Muscle of arm (tissue), 14 donors: ENCODE measurements at places on chromosomes 12 and 14.
A peak's percentile ranks its signal among the peaks of the same experiment; 100 is the strongest.

- peak; percentile 82 for DNase-seq
These were observed at the start of gene PRKD1 for GRCh38 chr14:29927376-29928116. Gene PRKD1, minus strand, starts transcription at chr14:29927847.

GRCh38 chr12:22658214-22658613 is 33.2 kb downstream of the ETNK1 start:
- DNase-seq = no peak

DNA sequence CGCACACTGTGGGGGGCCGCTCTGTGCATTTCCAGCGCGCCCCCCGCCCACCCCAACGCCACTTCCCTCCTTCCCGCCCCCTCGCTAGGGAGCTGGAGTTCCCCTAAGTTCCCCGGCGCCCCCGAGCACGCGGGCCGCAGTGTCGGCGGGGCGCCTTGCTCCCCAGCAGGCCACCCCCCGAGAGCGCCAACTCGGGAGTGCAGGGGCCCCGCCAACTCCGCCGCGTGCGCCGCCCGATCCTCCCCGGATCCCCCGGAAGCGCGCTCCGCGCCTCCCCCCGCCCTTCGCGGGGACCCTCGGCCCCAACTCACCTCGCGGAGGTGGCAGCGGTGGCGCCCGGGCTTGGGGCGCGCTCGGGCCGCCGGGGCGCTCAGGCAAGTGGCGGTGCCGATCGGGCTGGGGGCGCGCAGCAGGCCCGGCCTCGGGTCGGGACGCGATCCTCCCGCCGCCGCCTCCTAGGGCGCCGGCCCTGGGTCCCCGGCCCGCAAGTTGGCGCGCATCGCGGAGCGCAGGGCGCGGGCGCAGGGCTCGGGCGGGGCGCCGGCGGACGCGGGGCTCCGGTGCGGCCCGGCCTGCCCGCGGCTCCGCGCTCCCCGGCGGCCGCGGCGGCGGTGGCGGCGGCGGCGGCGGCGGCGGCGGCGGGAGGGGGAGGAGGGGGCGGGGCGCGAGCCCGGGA is at the start of gene NCOR2:
TSS of gene NCOR2 (minus strand) at position 616 of the 676 bp plus-strand sequence. CDS start 72,361 bp downstream, outside the sequence.
- DNase-seq = no peak

DNA sequence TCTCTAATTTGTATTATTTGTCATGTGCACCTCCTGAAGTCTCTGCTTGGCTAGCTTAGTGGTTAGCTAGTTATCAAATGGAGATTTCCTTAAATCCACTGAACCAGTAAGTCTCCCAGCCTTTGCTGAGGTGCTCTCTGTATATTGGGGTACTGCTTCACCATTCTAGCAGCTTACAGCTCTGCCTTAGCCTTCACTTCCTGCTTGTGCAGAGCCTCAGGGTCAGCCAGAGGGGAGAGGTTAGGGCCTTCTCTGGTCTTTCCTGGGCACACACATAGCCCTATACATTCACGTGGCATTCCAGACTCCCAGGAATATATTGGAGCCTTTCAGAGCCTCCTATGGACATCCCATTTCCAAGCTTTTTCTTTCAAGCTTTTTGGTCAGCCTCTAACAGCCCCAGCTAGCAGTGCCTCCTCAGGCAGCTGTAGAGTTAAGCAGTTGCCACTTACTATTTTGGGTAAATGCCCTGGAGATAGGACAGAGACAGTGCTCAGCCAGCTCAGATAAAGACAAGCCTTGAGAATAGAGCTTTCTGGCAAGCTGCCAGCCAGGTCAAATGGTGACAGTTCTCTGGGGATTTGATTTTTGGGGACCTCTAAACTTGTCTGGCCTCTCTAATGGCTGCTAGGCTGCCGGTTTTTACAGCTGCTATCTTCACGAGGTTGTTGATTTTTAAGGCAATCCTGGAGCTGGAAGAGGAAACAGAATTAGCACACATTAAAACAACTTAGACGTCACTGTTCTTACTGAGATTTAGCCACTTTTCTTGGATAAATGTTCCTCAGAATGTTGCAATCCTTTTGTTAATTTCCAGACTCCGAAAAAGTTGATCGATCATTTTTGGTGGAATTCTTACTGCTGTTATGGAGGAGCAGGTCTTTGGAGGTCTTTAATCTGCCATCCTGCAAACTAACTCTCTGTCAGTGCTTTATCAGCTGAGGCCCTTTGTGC is 32.9 kb downstream of the FBXW8 start:
- DNase-seq = no peak

DNA sequence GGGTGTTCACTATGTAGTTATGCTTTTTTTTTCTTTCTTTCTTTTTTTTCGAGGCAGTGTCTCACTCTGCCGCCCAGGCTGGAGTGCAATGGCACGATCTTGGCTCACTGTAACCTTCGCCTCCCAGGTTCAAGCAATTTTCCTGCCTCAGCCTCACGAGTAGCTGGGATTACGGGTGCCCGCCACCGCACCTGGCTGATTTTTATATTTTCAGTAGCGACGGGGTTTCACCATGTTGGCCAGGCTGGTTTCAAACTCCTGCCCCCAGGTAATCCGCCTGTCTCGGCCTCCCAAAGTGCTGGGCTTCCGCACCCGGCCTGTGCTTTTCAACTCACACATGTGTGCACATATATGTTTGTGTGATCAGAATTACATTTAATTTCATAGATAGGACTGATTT is 38.9 kb upstream of the AMN start:
- DNase-seq = no peak

DNA sequence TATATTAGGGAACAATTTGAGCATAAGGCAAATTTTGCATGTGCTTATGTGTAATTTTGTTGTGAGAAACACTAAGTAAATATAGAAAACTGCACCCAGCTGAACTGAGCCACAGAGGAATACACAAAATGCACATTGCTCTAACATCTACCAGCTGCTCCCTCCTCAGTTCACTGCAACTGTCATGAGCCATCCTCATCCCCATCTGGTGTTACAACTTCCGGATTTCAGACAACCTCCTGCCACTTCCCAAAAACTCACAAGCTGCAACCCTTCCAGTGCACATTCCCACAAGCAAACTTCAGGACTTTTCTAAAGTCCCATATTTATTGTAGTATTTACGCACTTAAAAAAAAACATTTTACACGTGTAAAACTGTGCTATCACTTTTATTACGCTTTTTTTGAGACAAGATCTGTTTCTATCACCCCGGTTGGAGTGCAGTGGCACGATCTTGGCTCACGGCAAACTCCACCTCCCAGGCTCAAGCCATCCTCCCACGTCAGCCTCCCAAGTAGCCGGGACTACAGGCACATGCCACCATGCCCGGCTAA is 169.1 kb upstream of the TBX3 start:
- no peak for DNase-seq

DNA sequence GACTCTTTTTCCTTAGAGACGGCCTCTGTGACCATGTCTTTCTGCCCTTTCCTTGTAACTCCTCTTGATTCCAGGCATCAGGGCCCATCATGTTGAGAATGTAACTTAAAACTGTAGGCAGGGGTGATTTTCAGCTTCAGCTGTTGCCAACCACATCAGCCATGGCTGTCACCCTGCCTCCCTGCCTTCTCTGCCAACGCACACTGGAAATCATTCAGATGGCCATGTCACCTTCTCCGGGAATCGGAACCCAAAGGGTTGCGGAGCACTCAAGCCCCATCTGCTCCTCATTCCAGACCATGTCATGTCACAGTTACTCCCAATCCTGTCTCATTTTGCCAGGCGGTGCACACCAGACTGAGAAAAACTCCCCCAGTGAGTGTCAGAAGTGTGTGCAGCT is 72.1 kb downstream of the EMP1 start:
- DNase-seq = no peak

GRCh38 chr12:132302466-132303358 is 26.7 kb downstream of the GALNT9 start:
- DNase-seq = no peak

- DNase-seq = no peak
These were observed 4.8 kb downstream of the ASCL4 start for GRCh38 chr12:107779077-107779831.

- no peak for DNase-seq
These were observed 7.3 kb downstream of the HELB start for GRCh38 chr12:66309606-66310005.

DNA sequence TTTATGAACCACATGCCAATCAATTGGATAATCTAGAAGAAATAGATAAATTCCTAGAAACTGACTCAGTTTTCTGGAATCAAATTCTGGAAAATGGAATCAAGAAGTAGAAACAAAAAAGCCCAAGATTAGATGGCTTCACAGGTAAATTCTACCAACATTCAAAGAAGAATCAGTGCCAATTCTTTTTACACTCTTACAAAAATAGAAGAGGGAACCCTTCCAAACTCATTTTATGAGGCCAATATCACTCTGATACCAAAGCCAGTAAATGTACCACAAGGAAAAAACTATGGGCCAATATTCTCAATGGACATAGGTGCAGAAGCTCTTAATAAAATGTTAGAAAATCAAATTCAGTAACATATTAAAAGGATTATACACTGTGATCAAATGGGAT is 35.7 kb upstream of the MYRFL start:
- DNase-seq = no peak

GRCh38 chr12:130136509-130137039 is 25.7 kb upstream of the FZD10 start:
- DNase-seq = no peak

GRCh38 chr14:20413744-20414082 is 412 bp upstream of the TEP1 start:
- no peak for DNase-seq

DNA sequence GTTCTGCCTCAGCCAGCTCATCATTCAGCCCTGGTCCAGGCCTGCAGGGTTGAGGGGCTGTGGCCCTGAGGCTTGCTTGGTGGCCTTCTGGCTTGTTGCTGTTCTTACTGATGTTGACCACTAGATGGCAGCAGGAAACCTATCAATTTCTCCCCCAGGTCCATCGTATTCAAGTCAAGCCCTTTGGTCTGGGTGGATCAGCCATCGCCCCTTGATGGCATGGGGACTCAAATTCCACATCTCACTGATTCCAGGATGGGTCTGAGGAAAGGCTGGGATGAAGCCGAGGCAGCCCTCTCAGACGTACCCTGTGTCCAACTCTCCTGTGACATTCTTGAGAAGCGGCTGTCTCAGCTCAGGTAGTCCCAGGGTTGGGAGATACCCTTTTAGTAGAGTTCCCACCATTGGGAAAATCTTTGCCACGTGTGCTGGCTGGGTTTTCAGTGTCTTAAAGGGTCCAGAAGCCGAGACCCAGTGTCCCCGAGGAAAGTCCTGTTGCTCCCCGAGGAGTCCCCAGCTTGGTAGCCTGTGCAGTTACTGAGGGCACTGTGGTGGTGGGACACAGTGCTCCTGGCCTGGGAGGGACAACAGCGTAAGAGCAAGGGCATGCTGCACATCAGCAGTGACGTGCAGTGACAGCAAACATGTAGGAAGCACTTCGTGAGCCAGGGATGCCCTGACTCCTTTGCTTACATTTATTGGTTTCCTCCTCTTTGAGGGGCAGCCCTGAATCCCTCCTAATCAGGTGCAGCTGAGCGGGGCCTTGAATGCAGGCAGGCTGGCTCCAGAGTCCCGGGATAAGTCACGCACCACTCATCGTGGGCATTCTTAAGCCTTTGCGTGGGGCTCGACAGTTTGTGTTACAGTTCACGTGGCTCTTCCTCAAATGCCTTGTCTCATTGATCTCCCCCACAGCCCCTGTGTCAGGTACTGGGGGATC is 58.6 kb downstream of the TSPAN9 start:
- DNase-seq = peak; percentile 84

GRCh38 chr12:42568952-42569915 is 20.3 kb downstream of the PRICKLE1 start:
- no peak for DNase-seq

GRCh38 chr12:24048446-24048845 is 99.0 kb upstream of the SOX5 start:
- DNase-seq = no peak

DNA sequence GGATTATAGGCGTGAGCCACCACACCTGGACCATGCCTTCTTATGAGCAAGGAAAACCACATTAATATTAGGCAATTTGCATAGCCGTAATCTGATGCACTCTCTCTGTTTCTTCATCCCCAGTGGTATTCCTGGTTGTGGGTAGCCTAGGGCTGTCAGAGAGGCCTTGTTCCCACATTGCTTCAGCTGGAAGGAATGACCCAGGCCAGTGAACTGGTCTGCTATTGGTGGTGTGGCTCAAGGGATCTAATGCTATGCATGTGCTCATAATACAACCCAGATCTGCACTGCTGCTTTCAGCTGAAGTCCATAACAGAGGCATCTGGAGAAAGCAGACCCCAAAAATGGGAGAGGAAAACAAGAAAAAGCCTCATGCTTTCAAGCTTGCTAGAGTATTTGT is 33.1 kb upstream of the G2E3 start:
- DNase-seq = no peak

- no peak for DNase-seq
These were observed 184.0 kb downstream of the TMEM121 start for GRCh38 chr14:105710119-105711043.

- DNase-seq = no peak
These were observed 5.8 kb upstream of the NEMF start for GRCh38 chr14:49858383-49858782.

- no peak for DNase-seq
These were observed 168.5 kb downstream of the NAV3 start for GRCh38 chr12:77999074-77999715.

GRCh38 chr14:68578597-68578996 is 214.3 kb downstream of the ZFP36L1 start:
- DNase-seq = no peak

- DNase-seq = no peak
These were observed 8.2 kb downstream of the HIF1A start for GRCh38 chr14:61703342-61704129.

DNA sequence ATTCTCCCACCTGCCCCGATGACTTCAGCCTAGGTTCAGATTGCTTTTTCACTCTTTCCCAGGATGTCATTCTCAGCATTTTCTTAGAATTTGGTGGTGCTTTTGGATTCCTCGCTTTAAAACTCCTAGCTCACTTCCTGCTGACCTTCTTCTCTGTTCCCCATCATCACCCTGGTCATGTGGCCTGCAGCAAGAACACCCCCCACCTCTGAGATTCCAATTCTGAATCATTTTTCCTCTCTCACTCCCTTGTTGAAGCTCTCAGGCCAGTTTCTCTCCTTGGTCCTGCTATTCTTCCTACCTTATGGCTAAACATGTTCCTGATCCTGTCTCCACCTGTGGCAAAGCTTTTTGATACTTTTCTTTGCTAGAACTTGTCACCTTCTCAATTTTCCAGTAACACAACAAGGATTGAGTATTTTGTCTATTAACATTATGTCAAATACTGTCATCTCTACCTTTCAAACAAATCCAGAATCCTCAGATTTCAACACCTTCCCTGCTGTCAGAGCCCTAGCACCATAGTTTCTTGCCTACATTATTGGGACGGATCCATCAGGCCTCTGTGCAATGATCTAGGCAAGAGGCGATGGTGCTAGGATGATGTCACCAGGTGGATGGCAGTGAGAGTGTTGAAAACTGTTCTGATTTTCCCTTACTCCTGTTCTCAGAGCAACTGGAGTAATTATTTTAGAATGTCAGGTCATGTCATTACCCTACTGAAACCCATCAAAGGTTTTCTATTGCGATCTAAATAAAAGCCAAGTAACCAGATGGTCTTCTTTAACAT is 233.7 kb downstream of the MON2 start:
- DNase-seq = no peak

GRCh38 chr12:107731366-107731765 is 29.6 kb downstream of the PRDM4 start:
- no peak for DNase-seq

GRCh38 chr12:116881325-116881876 is at the start of gene HRK:
Gene HRK, minus strand, starts transcription at chr12:116881441. Its CDS starts 134 bp downstream, at chr12:116881307.
- DNase-seq = no peak

GRCh38 chr12:15541996-15542631 is 219.8 kb downstream of the PTPRO start:
- DNase-seq = no peak
